Subcutaneous adipose tissue (tissue), 4 donors: ENCODE measurements at places on chromosomes 11 and 22. TPM values are rescaled to one million over a fixed set of nuclear protein-coding genes. Genes with fewer than 3 reads are reported as not detected.

The OR6A2 gene
- not detected for total RNA-seq

The MICALL1 gene
- total RNA-seq: 6.4 TPM

The ADAMTS8 gene
- total RNA-seq: 0.17 TPM

The TRPC6 gene
- total RNA-seq: 4.6 TPM

The MAPK8IP2 gene
- total RNA-seq: 0.19 TPM

The OR10A2 gene
- total RNA-seq: not detected

The PRRG4 gene
- total RNA-seq: 0.75 TPM

The CD82 gene
- total RNA-seq: 16.5 TPM

The FAM227A gene
- total RNA-seq: 1.9 TPM

The PGM2L1 gene
- total RNA-seq: 2.1 TPM
